ENCODE measurements at places on chromosomes 2 and 18.

GRCh38 chr2:99637159-99637697 is 147.4 kb upstream of the REV1 start:
- DNase-seq: no peak

- DNase-seq: no peak
Measured at GRCh38 chr2:121483846-121484245, 46.8 kb upstream of the RNU4ATAC start.

GRCh38 chr2:38549851-38550250 is 52.9 kb downstream of the HNRNPLL start:
- DNase-seq: no peak

GRCh38 chr18:50662177-50662576 is 102.3 kb downstream of the MAPK4 start:
- DNase-seq: no peak

DNA sequence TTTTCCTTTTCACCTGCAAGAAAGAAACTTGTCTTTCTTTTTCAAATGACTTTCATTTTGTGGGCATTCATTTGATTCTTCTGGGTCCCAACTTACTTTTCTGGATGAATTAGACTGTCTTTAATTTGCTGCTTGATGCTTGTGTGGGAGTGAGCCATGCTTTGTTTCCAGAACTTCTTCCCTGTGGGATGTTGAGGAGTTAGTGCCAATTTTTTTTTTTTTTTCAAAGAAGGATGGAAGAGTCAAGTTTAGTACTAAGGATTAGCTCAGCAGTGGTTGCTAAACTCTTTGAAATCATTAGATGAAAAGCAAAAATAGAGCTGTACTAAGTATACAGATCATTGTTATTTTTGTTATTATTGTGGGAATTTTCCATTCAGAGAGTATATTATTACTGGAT is 17.2 kb upstream of the KCTD1 start:
- no peak for DNase-seq

DNA sequence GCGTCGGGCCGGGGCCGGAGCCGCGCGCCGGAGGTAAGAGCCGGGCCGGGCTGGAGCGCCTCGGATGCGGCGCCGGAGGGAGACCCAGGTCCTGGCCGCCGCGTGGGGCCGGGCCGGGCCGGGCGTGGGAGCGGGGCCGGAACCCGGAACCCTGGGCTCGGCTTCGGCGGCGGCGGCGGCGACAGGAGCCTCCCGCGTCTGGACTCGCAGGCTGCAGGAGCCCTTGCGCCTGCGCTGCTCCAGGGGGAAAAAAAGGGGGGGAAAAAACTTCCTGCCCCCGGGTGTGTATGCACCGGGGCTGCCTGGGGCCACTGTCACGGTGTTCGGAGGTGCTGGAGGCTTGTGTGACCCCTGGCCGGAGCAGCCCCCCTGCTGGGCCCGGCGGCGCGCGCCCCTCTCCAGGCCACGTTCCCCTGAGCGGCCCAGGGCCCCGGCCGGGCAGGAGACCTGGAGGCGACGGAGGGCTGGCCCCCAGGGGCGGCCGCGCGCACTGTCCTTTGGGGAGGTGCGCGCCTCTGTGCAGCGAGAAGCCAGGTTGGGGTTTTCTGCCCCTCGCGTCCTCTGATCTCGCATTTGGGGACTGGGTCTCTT is 864 bp downstream of the KLHL29 start:
- peak; percentile 23 for DNase-seq

DNA sequence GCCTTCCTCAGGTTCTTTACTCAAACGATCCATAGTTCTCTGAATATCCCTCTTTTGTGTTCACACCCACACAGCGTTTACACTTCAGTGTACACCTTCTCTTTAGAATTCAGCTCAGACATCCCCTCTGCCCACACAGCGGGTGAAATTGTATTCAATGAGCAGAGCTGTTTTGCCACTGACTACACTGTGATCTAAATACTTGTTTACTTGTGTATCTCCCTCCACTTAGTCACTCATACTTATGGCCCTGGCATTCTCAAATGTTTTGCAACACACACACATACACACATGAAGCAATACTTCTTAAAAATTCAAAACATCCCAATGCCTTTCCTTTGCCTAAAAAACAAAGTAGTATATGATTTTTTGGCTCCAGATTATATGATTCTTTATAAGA is 297.1 kb downstream of the TMX3 start:
- DNase-seq: no peak

- DNase-seq: no peak
Measured at GRCh38 chr2:51472783-51473182, 440.9 kb upstream of the NRXN1 start.

DNA sequence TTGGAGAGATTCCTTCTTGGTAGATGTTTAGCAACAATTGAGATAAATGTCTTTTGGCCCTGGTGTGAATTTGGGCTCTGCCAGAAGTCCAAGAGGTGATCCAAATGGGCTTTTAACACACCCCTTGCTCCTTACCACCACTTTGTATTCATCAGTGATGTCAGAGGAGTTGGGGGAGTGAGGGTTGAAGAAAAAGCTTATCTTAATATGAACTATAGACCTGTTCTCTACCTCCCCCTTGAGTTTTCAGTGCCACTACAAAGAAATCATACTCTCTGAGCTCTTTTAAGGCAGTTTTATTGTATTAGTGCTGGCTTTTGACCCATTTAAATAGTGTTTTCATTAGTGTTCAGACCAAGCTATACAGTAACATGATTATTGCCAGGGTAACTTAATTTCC is 229.1 kb downstream of the PHLPP1 start:
- no peak for DNase-seq

DNA sequence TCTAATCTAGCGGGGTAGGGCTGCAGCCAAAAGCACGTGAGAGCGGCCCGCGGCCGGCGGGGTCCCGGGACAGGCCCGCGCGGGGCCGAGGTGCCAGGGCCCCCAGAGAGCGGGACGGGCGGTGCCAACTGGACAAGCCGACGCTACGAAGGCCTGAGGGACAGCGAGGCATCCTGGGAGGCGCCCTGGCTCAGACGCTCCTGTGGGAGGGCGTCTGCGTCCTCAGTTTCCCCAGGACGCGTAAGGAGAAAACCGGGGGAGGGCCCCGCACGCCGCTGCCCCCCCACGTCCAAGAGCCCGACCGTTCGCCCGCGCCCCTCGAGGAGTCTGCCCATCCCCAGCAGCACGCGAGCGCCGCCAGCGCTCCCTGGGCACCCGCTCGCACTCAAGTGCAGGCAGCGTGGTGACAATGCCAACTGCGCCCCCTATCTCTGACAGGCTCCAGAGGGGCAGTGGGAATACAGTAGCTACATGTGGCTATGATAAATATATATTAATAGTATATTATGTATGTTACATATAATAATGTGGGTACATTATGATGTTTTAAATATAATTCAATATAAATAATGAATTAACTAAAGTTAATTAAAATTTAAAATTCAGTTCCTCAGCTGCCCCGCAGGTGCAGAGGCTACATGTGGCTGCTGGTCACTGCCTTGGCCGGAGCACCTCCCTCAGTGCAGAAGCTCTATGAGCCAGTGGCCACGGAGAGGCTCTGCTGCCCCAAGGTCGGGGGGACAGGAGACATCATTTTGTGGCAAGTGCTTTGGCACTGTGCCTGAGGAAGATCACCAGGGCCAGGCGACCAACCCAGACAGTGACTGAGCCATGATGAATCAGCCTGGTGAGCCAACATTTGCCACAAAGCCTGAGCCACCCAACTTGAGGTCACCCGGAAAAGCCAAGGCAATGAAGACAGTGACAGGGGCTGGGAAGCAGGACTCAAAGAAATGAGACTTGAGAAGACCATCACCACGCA is 5.5 kb upstream of the SFT2D3 start:
- DNase-seq: peak; percentile 38

DNA sequence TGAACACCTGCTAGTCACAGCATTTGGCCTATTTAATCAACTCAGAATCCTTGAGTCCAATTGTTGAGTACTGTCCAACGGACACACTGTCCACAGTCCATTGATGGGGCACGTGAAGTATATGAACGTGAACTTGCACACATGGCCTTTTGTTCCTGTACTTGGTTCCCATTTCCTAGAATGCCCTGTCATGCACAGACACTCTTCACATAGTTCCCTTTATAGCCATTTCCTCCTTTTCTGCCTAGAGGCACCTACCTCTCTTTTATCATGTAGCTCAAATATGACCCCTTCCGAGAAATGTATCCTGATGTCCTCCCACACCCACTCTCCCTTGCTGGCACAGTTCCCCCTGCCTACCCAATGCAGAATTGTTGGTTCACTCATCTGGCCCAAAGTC is 8.7 kb upstream of the CRYGA start:
- no peak for DNase-seq

DNA sequence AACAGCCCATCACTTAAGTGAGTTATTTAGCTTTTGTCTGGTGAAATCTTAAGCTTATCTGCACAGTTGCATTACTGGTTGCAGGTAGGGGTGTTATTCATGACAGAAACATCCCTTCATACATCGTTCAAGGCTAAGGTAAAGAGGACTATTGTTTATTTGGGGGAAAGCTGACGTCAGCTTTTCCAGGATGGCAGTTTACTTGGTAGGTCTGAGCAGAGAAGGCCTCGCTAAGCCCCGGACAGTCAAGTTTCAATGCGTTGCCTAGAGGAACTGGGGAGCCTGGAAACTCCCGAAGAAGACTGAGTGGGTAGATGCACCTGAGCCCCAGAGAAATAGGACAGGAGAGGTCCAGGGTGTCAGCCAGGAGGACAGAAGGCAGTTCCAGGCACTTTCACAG is 2.2 kb downstream of the RNU4ATAC start:
- no peak for DNase-seq

DNA sequence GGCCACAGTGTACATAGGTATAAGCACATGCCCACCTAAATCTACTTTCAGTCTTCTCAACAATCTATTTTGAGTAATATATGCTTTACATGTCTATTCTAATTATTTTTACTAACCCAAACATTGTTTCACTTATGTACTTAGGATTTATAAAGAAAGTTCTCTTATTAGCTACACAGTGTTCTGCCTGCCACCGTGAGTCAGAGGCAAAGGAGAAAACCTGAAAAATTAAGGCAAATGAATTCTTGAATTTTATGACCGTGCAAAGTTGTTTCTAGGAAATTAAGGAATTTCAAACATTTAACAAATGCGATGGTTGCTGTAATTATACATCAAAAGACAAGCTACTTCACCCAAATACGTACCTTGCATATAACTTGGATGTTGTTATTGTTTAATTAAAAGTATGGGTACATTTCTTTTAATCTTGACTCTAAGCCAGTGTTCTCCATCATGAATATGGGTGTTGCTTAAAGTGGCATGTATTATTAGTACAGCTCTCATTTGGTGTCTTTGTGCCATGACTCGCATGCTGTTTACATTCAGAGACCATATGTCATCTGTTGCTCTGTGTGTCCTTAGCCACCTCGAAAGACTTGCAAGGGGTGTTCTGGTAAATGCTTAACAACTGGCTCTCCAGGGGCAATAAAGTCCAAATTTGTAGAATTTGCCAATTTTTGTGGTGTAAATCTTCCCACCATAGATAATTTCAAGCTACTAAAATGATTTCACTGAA is 154.3 kb upstream of the FN1 start:
- DNase-seq: no peak

- DNase-seq: no peak
Measured at GRCh38 chr2:222270396-222270795, 28.4 kb downstream of the PAX3 start.

DNA sequence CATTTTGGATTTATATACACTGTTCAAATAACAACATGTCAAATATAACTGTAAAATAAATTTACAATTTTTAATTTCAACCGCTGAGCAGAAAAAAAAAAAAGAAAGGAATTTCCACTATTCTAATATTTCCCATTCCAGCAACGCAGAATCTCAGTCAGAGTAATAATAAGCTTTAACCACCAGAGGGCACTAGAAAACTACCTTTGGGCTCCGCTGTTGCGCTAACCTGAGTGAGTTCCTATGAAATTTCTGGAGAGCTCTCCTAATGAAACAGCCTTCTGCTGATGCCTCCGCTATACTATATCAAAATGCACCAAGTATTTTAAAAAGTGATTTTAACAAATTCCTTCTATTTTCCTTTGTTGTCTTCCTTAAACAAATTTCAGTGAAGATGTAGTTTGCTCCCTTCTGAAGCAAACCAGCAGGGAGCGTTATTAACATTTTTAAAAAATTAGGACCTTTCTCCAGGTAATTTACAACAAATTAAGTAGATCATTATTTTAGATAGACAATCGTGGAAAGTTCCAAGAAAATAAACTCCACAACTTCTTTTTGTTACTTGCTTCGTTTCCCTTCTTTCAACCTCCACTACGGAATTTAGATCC is 23.0 kb downstream of the ERMN start:
- no peak for DNase-seq

GRCh38 chr2:224059178-224059577 is 20.1 kb upstream of the SERPINE2 start:
- no peak for DNase-seq

GRCh38 chr18:57057890-57058289 is 89.0 kb upstream of the BOD1L2 start:
- no peak for DNase-seq

DNA sequence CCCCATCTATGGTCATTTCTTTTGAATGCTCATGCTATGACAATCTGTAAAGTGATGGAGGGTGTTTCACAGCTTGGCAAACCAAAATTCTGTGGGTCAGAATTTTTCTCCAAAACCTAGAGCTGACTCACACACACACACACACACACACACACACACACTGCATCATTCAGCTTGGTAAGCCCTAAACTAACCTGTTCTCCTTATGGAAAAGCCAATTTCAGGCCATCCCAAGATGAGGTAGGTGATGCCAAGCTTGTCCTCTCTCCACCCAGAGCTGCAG is 45.0 kb upstream of the NRP2 start:
- no peak for DNase-seq

- DNase-seq: no peak
Measured at GRCh38 chr2:212294816-212295215, 243.8 kb downstream of the ERBB4 start.

GRCh38 chr2:85288244-85288725 is 39.5 kb downstream of the TGOLN2 start:
- no peak for DNase-seq

- DNase-seq: no peak
Measured at GRCh38 chr2:175351512-175351911, 170.0 kb upstream of the ATP5MC3 start.

DNA sequence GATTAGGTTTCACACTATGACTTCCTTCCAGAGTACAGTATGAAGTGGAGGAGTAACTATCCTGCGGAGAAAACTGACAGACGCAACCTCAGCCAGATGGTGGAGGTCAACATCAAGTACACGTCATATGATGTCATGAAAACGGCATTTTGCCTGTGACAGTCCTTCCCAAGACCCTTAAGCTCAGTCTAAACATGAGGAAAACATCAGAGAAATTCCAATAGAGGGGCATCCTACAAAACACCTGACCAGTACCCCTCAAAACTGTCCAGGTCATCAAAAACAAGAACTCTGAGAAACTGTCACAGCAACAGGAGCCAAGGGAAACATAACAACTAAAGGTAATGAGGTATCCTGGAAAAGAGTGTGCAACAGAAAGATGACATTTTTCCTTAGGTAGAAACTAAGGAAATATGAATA is 1.7 kb downstream of the RNU4ATAC start:
- no peak for DNase-seq

GRCh38 chr18:77323640-77324299 is 74.1 kb downstream of the GALR1 start:
- DNase-seq: no peak

DNA sequence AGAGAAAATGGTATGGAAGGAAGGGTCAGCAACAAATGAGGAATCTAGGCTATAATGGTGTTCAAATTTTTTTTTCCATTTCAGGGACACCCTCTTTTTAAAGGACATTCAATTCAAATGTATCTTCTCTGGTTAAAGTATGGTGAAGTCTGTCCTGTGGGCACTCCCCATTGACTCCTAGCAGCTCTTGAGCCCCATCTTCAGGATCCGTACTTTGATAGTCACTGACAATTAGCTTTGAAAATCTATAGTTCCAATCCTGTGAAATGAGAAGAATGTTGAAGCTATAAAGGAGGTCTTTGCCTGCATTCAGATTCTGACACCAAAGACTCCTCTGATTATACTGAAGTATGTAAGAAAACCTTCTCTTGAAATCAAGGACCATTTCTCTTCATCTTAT is 43.3 kb downstream of the KCNH7 start:
- DNase-seq: no peak
